ENCODE measurements at places on chromosomes 12 and 14. TPM values are rescaled to one million over a fixed set of nuclear protein-coding genes. Genes with fewer than 3 reads are reported as not detected.

RNF34 gene
- 28.7 TPM for polyA plus RNA-seq

NPAS3 gene
- polyA plus RNA-seq: 4.5 TPM

CARMIL3 gene
- polyA plus RNA-seq: 0.32 TPM

RTL1 gene
- polyA plus RNA-seq: 0.07 TPM

NINJ2 gene
- 0.07 TPM for polyA plus RNA-seq

GPX2 gene
- polyA plus RNA-seq: not detected

MEG3 gene
- not detected for polyA plus RNA-seq

SAMD15 gene
- polyA plus RNA-seq: 1.7 TPM

TSPAN19 gene
- 0.05 TPM for polyA plus RNA-seq

SPIC gene
- not detected for polyA plus RNA-seq

NUDT14 gene
- polyA plus RNA-seq: 18.4 TPM

All from SK-N-SH (cell line).